NCI-H774 (cell line): ENCODE measurements at places on chromosomes 6 and 20.

DNA sequence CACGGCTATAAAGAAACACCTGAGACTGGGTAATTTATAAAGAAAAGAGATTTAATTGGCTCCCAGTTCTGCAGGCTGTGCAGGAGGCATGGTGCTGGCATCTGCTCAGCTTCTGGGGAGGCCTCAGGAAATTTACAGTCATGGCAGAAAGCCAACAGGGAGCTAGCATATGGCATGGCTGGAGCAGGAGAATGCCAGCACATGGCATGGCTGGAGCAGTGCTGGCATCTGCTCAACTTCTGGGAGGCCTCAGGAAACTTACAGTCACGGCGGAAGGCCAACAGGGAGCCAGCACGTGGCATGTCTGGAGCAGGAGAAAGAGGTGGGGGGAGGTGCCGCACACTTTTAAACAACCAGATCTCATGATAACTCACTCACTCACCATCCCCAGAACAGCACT lies 32.5 kb upstream of the DACT2 start:
- no peak for DNase-seq

DNA sequence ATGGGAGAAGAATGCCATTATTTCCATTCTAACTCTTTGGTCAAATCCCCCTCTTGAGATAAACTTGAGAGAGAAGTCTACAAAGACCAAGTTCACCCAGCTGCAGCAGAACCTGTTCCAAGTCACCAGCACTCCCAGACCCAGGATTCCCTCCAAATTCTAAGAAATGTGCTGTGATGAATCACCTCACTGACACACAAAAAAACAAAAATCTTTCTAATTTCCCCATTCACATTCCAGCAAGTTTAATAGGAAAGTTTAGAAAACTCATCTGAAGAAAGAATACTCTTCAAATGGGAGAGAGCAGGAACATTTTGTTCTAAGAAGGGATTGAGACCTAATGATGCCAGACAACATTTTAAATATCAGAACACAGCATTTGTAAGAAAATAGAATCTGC lies 213.6 kb upstream of the PLCB4 start:
- no peak for DNase-seq

- no peak for DNase-seq
Measured at GRCh38 chr6:27066381-27066780, 181.1 kb upstream of the PRSS16 start.

- DNase-seq = no peak
Measured at GRCh38 chr6:17233531-17233930, 47.6 kb upstream of the RBM24 start.

- DNase-seq = no peak
Measured at GRCh38 chr6:157541618-157542413, 160.8 kb downstream of the ZDHHC14 start.

DNA sequence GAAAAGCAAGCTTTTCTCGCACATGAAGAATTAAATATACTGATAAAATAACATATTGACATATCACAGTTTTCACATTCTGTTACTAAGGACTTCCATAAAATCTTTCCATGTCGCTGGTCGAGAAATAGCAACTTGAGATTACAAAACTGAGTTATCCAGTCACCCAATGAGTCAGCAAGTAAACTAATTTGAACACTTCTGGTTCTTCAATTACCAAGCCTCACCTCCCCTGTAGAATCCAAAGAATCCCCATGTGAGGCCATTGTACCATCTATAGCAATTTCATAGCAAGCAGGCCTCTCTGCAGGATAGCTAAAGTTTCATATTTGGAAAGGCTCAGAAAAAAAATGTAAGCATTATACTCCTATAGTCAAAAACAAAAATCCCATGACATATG lies 87.3 kb downstream of the PKHD1 start:
- DNase-seq = no peak

- no peak for DNase-seq
Measured at GRCh38 chr20:14235355-14235754, 102.1 kb downstream of the FLRT3 start.

GRCh38 chr6:43408259-43408658 lies 19.1 kb upstream of the ABCC10 start:
- no peak for DNase-seq

DNA sequence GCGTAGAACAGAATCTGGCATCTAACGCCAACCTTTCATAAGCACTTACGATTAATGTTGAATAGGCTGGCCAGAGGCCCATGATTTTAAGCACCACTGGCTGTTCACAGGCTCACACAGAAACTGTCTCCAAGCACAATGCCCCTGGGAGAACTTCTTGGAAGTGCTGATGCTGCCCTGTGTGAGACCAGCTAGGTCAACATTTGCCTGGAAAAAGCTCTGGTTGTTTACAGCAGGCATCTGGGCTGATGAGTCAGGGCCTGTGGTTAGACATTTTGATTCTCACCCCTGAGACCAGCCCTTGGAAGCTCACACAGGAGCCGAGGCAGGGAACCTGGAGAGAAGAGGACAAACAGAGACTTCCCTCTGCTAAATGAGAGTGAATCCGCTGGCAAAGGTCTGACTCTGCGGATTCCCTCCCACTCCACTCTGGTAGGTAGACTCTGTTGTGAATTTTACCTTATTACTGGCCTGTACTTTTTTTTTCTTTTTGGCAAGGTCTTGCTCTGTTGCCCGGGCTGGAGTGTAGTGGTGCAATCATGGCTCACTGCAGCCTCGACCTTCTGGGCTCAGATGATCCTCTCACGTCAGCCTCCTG lies 6.8 kb upstream of the SULF2 start:
- DNase-seq = no peak

GRCh38 chr6:53834132-53834531 lies 39.3 kb downstream of the LRRC1 start:
- DNase-seq = no peak

DNA sequence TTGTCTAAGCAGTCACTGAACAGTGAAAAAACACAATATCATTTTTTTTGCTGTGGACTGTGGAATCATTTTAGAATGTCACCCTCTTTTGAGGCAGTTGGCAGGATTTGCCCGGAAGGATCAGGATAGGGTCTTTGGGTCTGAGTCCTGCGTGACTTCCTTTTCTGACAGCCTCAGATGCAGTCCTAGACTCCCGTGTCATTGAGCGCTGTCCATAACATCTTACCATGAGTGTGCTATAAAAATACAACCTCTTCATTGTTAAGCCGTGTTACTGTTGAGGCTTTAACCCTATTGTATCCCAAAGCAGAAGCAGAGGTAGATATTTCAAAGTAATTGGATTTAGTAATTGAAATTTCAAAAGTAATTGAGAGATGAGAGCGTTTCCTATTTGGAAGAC lies 30.6 kb downstream of the ARID1B start:
- DNase-seq = no peak

GRCh38 chr6:144286503-144287393 lies 1.6 kb downstream of the UTRN start:
- peak; percentile 26 for DNase-seq
